ENCODE measurements at places on chromosomes 6 and 20.

DNA sequence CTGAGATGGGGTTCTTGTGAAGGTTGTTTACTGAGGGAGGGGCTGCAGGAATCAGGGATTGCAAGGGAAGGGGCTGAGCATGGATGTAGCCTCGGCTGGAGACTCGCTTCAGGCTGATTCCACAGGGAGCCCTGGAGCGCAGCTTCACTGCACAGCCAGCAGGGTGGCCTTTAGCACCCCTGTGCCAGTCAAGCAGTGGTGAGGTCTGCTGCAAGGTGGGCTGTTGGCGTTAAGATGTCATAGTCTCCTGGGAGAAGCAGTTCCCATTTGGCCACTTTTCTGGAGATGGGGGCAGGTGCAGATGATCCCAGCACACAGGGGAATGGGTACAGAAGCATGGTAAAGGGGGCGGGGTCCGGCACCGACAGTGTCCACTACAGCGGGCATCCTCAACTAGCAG lies 126.3 kb downstream of the TOX2 start:
- no peak for DNase-seq

GRCh38 chr6:91127752-91128151 lies 540.9 kb upstream of the MAP3K7 start:
- DNase-seq = no peak

DNA sequence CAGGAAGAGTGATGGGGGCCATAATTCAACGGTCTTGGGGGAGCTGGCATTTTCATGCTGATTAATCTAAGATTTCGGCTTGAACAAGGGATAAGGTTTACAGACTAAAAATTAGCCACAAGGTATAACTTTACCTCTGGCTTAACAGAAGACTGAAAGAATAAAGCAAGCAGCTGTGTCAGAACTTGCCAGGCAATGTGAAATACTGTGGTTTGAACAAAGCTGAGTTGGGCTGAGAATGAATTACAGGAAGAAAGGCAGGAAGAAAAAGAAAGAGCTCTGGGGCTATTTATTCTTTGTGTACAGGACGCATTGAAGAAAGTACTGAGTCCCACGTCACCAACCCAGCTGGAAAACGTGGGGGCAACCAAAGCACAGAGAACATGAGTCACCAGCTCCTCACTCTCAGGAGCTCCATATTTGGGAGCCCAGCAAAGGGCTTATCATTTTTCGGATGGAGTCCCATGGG lies 121.5 kb upstream of the NEDD9 start:
- DNase-seq = no peak

DNA sequence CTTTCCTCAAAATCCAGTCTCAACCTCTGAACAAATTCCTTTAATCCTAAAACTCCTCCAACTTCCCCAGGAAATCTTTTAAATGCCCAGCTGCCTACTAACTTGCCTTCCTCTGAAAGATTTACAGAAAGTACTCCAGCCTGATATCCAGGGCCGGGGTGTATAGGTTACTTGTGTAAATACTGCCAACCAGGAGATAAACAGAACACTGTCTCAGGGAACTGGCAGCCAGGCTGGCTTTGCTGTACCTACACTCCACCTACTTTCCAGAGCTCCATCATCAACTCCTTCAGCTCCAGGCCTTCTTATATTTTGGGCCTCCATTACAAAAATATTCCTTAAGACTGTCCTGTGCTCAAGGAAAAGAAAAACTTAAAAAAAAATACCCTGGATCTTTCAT lies 85.9 kb downstream of the CEP162 start:
- DNase-seq = no peak

GRCh38 chr20:51862796-51863195 lies 60.5 kb upstream of the SALL4 start:
- DNase-seq = no peak

GRCh38 chr6:37635319-37635718 lies 62.4 kb downstream of the MDGA1 start:
- no peak for DNase-seq

- no peak for DNase-seq
Measured at GRCh38 chr6:76441875-76442274, 369.4 kb upstream of the IMPG1 start.

GRCh38 chr20:35511814-35512420 lies 17.5 kb downstream of the C20orf173 start:
- DNase-seq = no peak

DNA sequence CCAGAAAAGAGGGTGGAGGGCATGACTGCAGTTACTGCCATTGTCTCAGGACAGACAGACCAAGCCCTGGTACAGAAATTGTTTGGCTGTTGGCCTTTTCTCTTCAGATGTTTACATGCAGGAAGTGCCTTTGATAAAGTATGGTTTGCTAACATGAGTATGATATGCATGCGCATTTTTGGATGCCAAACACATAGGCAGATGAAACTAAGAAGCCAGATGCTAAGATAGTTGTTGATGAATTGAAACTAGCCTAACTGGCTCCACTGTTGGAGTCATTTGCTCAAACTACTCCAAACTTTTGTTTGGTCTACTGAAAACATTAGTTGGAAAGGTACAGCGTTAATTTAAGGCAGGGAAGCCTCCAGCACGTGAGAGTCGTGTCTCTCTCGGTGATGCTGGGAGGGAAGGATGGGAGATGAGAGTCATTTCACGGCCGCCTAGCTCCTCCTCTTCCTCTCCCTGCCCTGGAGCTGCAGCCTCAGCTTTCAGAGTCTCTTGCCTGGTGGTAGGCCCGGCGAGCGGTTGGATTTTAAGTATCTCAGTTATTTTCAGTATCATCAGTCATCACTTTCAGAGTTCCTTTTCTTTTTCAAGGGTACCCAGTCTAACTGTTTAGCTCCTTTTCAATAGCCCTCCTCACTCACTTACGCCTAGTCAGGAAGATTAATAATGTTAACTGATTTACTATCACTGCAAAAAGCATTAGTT lies 29.7 kb downstream of the RREB1 start:
- DNase-seq = peak; percentile 25

DNA sequence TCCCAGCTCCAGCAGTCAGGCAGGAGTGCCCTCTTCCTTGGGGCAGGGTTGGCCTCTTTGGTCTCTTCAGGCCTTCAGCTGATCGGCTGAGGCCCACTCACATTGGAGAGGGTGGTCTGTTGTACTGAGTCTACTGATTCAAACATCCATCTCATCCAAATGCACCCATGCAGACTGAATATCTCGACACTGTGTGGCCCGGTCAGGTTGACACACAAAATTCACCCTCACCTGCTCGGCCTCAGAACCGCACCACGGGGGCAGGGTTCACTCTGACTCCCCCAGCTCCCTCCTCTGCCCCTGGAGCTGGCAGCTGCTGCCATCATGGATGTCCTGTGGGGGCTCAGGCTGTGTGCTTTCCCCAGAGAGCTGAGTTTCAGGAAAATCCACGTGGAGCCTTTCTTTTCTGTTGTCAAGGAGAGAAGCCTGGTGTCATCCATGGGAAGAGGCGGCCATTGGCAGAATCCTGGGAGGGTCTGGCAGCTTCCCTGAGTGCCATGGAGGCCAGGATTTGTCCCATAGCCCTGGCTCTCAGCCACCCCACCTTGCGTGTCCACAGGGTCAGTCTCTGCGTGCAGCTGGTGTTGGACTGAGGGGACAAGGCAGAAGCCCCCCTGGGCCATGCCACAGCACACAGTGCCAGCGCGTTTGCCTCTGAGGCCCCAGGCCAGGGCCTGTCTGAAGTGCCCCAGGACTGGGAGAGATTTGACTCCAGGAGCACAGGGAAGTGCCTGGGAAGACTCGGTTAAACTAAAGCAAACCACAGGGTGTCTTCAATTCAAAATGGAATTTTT lies 114.1 kb downstream of the ERMARD start:
- no peak for DNase-seq

DNA sequence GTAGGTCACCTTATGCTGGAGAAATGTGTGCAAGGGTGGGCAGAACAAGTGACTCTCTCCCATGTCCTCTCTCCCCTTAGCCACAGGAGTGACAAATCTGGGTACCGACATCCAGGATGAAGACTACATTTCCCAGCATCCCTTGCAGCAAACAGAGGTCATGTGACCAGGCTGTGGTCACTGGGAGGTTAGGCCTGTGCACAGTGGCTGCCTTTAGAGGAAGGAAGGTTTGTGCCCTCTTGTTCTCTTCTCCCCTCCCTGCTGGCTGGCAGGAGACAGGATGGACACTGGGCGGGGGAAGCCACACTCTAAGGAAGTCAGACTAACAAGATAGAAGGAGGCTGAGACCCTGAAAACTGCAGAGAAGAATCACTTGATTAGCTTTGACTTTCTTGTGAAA lies 360.2 kb downstream of the PREX1 start:
- no peak for DNase-seq

- DNase-seq = no peak
Measured at GRCh38 chr6:22774129-22774528, 204.8 kb downstream of the HDGFL1 start.

DNA sequence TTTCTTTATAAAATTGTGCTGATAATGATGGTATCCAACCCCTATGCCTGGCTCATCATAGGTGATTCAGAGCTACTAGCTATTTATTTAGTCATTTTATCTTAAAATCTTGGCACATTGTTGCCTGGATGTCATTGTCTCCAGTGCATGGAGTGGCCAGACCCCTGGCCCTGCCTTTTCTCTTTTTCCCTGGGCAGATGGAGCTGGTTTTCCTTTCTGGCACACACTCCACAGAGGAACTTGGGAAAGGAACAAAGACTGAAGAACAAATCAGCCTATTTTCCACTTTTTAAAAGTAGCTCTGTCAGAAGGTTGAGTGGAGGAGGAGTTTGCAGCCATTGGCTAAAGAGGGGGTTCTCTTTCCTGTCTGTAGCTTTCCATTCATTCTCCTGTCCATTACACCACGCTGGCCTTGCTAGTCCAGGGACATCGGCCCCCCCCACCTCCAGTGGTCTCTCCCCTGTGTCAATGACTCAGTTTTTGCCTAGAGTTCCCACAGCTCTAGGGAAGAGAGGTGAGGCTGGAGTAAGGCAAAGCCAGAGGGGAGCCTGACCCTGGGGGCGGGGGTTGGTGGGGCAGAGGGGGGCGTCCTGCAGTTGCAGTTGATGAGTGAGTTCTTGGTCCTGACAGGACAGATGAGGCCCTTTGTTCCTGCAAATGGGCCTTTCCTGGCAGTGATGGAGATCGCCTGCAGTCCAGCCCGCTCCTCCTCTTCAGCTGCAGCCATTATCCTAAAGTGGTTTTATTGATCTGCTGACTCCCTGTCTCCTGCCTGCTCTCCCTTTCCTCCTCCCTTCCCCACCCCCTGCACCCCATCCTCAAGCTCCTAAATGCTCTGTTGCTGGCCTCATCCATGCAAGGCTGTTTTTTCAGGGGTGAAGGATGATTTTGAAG lies 774.5 kb downstream of the DHX35 start:
- no peak for DNase-seq

DNA sequence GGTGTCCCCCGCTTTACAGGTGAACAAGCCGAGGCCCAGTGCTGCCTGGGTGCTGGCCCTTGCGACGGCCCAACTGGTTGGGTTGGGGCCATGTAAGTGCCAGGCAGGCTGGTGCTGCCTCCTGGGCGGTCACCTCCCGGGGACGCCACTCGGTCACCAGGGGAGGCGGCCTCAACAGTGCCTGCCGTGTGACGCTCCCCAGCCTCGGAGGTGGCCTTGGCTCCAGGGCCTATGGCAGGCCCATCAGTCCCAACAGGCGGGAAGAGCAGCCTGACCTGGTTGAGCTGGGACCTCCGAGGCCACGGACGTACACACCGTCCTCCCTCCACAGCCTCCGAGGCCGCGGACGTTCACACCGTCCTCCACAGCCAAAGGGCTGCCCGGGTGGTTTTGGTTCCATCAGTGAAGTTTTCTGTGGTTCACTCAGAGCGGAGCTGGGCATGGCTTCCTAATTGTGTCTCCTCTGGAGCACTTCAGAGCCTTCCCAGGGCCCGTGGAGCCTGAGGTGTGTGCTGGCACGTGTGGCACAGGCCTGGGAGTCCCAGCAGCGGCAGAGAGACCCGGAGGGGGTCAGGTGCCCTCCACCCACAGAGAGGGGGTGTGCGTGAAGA lies 19.3 kb upstream of the SLCO4A1 start:
- DNase-seq = no peak

DNA sequence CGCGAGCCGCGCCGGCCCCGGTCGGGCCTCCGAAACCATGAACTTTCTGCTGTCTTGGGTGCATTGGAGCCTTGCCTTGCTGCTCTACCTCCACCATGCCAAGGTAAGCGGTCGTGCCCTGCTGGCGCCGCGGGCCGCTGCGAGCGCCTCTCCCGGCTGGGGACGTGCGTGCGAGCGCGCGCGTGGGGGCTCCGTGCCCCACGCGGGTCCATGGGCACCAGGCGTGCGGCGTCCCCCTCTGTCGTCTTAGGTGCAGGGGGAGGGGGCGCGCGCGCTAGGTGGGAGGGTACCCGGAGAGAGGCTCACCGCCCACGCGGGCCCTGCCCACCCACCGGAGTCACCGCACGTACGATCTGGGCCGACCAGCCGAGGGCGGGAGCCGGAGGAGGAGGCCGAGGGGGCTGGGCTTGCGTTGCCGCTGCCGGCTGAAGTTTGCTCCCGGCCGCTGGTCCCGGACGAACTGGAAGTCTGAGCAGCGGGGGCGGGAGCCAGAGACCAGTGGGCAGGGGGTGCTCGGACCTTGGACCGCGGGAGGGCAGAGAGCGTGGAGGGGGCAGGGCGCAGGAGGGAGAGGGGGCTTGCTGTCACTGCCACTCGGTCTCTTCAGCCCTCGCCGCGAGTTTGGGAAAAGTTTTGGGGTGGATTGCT lies 1.3 kb downstream of the VEGFA start:
- no peak for DNase-seq

DNA sequence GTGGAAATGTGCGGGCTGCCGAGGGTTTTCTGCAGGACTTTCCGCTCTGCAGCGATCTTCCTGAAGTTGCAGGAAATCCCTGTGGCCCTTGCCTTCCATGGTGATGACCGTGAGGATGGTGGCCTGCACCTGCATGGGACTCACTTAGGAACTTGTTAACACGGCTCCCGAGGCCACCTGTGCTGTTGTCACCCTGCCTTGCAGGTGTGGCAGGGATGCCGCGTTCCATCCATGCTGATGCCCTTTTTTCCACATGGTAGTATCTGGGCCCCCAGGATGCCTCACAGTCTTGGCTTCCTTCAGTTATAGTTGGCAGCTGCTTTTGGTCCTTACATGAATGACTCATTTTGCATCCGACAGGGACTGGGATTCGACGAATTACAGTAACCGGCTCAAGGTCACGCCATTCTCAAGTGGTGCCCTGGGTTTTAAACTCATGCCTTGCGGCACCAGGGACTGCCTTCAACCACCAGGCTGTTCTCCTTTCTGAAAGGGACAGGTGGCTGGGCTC lies 37.2 kb downstream of the SYNJ2 start:
- no peak for DNase-seq

GRCh38 chr6:114164207-114164606 lies 178.6 kb downstream of the HS3ST5 start:
- DNase-seq = no peak

DNA sequence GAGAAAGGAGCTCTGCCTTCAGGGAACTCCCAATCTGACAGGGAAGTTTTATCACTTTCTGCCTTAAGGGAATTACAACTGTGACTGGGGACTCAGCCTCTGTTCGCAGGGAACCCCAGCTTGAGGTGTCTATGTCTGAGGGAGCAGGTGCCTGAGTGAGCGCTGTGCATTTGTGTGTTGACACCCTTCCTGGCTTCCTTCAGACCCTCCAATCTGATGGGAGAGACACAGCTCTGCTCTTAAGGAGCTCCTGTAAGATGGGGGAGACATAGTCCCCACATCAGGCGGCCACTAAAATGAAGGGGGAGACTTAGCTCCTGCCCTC lies 62.3 kb downstream of the MRPL14 start:
- DNase-seq = no peak

Measured in SHP77 treated with DMSO at 0.1 percent for 48 hours (cell line).